ENCODE measurements at places on chromosomes 3 and 15.

GRCh38 chr15:69606144-69606543, 153.5 kb downstream of the RPLP1 start:
- DNase-seq, result no peak

- no peak for DNase-seq
Measured at GRCh38 chr15:77611767-77612166, 20.9 kb downstream of the LINGO1 start.

- no peak for DNase-seq
Measured at GRCh38 chr3:154552338-154552737, 122.3 kb upstream of the GPR149 start.

DNA sequence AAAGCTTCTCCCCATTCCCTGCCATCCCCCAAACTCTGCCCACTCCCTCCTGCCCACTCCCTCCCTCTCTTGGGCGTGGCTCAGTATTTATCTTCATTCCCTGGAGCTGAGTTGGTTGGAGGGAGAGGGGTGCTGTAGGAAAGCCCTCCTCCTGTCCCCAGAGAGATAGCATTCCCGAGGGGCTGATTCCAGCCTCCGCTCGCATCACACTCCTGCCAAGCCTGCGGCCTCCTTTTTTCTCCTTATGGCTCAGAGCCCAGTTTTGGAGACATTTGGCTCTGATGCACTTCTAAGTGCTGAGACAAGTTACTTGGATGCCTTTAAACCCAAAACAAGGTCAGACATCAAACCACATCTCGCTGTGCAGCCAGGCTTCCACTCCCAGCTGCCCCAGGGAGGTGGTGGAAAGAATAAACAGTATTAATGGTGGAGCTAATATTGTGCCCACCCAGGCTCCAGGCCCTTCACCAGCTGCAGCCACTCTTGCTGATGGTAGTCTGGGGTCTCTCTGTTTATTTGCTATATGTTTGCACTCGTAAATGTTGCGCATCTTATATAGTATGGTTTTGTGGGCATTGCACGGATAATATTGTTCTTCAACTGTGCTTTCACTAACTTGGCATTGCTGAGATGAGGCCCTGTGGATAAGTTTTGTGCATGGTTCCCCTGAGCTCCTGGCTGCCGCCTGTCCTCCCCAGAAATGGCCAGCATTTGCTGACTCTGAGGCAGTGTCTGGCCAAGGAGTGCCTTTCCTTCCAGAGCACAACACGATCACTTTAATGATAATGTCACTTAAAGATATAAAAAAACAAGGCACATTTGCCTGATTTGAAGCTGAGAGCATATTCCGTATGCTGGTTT, 157.2 kb downstream of the LRRC28 start:
- no peak for DNase-seq

DNA sequence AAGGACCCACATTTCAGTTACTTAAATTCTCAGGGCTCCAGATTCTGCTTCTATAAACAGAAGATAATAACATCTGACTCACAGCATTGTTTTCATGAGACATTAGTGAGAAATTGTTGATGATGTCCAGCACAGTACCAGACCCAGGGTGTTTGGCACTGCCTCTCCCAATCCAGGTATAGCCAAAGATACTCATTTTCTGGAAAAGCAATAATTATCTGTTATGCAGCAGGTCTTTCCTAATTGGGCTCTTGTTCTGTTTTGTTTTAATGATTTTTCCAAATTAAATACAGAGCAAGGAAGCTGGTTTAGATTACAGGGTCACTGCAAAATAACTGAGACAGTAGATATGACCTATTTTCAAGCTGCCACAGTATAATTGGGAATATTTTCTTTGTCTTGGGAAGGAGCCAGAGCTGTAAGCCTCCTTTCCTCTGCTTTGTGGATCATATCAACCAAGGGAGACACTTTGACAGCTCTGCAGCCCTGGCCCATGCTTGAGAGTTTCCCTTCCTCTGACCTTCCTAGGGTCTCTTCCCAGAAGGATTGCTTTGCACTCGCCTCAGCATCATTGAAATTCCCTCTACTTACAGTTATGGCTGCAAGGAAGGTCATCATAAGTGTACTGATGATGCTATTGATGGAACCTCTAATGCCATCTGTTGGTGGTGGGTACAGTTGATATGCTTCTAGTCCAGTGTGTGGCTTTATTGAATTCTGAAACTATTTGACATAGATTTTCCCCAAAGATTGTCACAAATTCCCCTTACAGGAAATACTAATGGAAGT, 522.4 kb upstream of the ADAMTS9 start:
- no peak for DNase-seq

DNA sequence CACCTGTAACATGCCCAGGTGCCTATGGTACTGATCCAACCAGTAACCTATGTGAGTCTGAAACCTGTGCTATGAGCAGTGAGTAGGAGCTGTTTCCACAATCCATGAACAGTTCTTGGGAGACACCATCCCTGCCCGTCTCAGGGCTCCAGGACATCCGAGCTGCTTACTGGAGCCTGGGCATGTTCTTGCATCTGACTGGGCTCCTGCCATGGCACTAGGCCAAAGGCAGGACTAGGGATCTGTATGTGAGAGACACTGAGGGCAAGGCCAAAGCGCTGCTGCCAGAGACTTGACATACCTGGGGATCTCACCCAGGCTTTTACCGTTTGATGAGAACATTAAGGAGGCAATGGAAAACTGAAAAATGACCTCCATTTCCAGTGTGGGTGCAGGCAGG, 59.8 kb downstream of the WDR76 start:
- DNase-seq, result no peak

GRCh38 chr3:18937574-18937973, 210.7 kb upstream of the KCNH8 start:
- no peak for DNase-seq

GRCh38 chr3:49461443-49462171, 8.5 kb upstream of the DAG1 start:
- DNase-seq, result no peak

DNA sequence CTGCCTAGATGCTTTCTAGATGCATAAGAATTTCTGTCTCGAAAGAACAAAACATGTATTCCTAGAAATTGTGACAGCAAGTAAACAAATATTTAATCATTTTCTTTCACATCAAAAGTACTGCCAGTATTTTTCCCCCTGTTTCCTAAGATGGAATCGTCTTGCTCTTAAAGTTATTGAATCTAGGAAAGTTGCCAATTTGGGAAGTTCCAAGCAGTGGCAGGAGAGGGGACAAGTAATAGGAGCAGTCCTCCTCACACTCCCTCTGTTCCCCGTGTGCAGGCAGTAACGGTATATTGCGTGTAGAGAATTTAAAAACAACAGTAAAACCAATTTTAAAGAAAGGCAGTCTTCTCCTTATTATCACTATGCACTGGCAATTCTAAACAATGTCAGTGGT, 619.8 kb downstream of the TBL1XR1 start:
- DNase-seq, result no peak

GRCh38 chr15:49040151-49040550, 6.1 kb downstream of the SECISBP2L start:
- DNase-seq, result no peak

DNA sequence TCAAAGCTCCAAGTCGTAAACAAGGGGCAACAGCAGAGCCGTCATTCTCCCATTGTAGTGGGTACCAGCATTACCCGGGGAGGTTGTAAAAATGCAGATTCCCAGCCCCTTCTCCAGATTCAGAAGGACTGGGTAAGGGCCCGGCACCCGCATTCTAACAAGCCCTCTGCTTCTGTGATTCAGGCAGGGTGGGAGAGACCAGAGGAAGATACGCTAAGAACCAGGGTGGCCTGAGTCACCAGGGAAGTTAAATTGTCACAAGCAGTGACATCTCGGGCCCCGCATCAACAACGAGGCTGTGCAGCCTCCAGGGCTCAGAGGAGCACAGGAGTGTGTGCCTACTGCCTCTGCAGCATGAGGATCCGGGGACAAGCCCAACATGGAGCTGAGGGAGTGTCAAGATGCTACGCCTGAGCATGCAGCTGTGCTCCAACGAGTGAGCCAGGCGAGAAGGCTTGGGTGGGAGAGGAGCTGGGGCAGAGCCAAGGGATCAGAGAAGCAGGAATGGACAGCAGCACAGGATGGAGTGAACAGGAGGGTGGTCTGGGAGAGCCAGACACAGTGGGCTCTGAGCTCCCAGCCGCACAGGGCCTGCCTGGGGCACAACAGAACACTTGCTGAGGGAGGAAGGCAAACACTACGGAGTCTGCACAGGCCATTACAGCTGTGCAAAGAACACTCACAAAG, 68.5 kb downstream of the CPN2 start:
- no peak for DNase-seq

DNA sequence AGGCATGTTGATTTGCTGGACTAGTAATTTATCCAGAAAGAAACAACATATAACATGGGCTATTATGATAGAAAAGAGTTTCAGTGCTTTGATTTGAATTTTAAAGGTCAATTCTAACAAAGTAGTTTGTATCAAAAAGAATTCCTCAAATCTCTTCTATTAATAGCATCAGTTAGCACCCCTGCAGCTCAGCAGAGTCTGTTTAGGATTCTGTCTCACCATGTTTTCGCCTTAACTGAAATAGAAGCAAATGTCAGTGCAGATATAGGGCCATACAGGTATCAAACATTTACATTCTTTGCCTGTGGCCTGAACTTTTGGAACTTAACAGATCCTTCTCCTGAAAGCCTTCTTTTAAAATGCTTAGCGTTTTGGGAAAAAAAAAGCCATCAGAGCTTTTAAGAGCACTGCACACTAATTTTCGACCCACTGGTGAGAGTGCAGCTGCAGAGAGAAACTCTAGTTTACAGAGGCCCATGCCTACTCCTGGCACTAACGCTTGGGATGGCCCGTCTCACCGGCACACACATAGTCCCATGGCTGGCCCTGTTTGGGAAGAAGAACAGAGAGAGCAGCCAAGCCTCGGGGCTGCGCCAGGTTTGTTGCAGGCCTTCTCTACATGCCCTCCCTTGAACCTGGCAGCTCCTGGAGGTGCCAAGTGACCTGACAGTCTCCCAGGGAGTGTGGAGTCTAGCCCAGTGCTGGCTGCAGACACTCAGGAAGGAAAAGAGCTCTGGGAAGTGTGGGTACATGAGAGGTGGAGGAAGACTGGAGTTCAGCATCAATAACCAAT, 9.9 kb upstream of the PAQR9 start:
- no peak for DNase-seq

DNA sequence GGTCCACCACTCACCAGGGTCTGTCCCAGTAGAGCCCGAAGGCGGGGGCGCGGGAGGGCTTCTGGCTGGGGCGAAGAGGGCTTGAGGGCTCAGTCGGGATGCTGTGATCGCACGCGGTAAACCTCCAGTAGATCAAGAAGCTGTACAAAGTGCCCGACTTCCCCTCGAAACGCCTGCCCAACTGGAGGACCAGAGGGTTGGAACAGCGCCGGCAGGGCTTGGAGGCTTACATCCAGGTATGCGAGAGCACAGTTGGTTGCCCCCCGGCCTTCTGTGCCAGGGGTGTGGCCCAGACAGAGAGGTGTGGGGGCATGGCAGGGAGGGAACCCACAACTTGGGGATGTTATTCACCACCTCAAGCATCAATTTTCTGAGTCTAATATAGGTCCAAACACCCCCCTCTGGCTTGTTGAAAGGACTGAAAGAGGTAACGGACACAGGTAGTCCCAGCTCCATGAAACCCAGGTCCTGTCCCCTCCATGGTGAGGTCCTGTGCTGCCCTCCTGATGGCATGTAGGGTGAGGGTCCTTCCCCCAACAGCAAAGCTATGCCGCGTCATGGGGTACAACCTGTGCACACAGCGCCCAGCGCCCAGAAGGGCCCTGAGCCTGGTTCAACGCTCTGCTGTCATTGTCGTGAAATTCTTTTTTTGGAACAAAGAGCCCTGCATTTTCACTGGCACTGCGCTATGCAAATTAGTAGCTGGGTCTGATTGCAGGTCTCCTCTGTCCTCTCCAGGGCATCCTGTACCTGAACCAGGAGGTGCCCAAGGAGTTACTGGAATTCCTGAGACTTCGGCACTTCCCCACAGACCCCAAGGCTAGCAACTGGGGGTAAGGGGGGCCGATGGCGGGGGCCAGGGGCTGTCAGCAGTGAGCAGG, 1.2 kb downstream of the SNX22 start:
- no peak for DNase-seq

GRCh38 chr15:59751552-59752413, 62.7 kb upstream of the BNIP2 start:
- DNase-seq, result no peak

GRCh38 chr3:7315037-7315436, 454.1 kb downstream of the GRM7 start:
- DNase-seq, result no peak

DNA sequence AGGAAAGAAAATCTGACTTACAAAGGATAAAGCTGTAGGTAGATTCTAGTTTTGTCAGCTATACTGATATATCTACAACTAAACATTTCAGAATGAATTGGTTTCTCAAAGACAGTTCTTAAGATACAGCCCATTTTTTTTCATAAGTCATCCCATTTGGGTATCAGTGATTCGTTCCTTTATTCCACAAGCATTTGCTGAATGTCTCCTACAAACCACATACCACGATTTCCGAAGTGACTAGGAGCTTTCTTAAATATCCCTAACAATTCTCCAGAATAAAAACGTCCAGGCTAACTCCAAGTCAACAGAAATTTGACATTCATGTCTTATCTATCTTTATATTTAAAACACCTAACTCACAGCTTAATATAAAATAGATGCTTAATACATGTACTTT, 59.8 kb downstream of the TP53BP1 start:
- DNase-seq, result no peak

GRCh38 chr3:170632780-170633179, 46.9 kb upstream of the SLC7A14 start:
- DNase-seq, result no peak

DNA sequence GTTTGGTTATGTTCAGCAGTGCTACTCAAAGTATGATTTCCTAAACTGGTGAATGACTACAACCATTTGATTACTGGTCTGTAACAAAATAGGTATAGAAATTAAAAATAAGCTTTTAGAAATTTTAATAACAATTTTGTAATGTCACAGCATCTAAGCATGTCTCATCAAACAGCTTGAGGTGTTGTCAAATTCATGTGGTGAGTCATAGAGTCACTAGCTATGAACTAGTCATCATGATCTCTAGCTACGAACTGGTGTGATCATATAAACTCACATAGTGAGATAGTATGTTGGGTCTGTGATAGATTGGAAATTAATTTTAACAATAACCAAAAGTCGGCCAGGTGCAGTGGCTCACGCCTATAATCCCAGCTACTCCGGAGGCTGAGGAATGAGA, 213.9 kb upstream of the RBMS3 start:
- DNase-seq, result no peak

- no peak for DNase-seq
Measured at GRCh38 chr15:53548236-53548635, 211.2 kb downstream of the WDR72 start.

DNA sequence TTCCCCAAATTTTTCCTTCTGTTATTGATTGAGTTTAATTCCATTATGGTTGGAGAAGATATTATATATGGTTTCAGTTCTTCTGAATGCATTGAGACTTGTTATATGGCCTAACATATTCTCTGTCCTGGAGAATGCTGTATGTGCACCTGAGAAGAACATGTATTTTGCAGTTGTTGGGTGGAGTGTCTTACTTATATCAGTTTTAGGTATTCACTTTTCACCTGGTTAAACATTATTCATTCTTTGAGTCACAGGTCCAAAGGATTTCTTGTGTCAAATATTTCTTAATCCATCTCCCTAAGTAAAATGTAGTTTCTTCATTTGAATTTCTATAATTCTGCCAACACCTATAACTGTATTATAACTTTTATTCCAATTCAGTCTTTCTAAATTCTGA, 17.8 kb downstream of the ACKR2 start:
- no peak for DNase-seq

GRCh38 chr3:191470545-191470944, 9.6 kb downstream of the PYDC2 start:
- no peak for DNase-seq

GRCh38 chr15:75753145-75753544, 40.5 kb upstream of the CSPG4 start:
- no peak for DNase-seq

GRCh38 chr3:152195206-152195605, 73.5 kb upstream of the MBNL1 start:
- DNase-seq, result no peak
